ENCODE measurements at places on chromosomes 3 and 15.

- DNase-seq = no peak
These were observed 127.4 kb upstream of the MLF1 start for GRCh38 chr3:158443632-158444031.

DNA sequence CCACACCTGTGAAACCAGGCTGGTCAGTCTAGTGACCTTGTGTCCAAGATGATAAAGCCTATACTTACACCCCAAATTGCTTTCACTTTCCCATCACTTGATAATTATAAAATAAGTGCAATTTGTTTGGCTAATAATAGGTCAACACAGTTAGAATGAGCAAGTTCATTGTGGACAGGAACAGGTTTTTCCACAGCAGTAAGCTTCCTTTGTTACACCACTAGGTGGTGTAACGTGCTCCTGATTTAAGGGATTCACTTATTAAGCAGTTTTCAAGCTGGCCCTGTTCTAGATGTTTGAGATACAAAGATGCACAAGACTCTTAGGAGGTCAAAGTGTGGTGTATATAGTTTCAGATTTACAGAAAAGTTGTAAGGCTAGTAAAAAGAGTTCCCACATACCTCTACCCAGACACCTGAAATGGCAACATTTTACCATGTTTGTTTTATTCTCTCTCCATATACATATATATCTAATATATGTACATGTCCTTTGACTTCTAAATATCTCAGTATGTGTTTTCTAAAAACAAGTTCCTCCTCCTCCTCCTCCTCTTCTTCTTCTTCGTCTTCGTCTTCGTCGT is 6.8 kb upstream of the MFSD1 start:
- DNase-seq = peak; percentile 56

GRCh38 chr15:72231833-72232478 is 966 bp upstream of the PKM start:
- DNase-seq = peak; percentile 61

DNA sequence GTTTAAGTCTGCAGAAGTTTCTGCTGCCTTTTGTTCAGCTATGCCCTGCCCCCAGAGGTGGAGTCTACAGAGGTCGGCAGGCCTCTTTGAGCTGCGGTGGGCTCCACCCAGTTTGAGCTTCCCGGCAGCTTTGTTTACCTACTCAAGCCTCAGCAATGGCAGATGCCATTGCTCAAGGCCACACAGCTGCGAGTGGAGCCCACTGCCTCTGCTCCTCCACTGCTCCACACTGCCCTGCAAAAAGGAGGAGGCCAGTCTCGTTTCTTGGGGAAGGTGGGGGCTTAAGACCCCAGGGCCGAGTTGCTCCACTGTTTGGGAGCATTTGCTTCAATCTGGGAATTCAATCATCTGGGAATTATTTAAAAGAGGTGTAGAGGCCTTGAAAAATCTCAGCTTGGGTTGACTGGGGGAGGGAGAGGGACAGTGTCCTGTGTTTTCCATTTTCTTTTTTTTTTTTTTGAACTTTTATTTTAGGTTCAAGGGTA is 144.6 kb upstream of the MEF2A start:
- no peak for DNase-seq

DNA sequence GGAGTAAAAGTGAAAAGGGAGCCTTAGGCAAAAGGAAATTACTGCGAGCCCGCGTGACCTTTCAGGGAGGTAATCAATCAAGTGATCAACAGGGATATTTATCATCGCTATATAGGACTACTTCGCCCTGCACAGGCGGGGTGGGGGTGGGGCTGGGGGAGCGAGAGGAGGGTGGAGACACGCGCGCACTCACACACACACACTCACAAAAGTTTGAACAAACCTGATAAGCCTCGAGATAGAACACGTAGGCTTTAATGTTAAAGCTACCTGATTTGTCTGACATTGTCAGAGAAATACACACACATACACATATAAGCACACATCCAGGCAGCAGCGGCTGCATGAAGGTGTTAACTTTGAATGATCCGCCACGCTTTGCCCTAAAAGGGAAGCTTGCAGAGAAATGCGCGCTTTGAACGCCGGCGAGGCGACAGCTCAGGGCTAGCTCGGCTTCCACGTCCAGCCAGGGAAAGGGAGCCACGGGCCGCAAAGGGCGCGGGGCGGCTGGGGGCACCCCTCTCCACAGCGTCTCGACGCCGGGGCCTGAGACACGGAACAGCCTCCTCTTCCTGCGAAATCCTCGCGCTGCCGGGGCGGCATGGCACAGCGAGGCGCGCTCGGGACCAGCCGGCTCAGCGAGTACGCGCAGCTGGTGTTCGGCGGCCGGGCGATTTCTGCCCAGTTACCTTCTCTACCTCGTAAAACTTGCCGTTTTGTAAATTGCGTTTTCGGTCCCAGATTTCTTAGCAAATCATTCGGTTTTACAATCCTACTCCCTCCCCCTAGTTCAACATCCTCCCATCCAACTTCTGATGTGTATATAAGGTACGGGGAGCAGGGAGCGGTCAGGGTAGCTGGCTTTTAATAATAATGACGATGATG is 4.8 kb upstream of the MECOM start:
- DNase-seq = peak; percentile 30

DNA sequence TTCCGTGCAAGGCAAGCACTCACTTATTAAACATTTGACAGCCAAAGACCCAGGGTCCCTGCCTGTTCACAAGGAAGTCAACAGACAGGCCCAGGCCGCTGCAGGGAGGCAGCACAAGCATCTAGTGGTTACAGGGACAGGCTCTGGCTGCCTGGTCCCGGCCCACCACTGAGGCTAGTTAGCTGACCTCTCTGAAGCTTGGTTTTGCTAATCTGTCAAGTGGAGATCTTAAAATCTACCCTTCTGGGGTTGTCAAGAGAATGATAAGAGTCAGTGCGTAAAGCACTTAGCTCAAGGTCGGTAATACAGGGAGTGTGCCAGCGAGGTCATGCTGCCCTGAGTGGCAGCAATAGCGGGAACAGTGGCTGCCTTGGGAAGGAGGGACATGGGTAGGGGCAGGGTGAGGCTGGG is 6.0 kb downstream of the GNB5 start:
- no peak for DNase-seq

GRCh38 chr3:31249545-31249944 is 283.2 kb upstream of the STT3B start:
- no peak for DNase-seq

GRCh38 chr15:40302981-40303380 is 4.8 kb downstream of the PLCB2 start:
- no peak for DNase-seq

GRCh38 chr3:105367063-105367405 is 325 bp downstream of the ALCAM start:
- DNase-seq = no peak

GRCh38 chr15:67174446-67174845 is 80.0 kb downstream of the AAGAB start:
- DNase-seq = no peak

GRCh38 chr3:42511736-42512135 is 9.3 kb downstream of the VIPR1 start:
- DNase-seq = no peak

GRCh38 chr3:104908761-104909160 is 457.9 kb upstream of the ALCAM start:
- DNase-seq = no peak

DNA sequence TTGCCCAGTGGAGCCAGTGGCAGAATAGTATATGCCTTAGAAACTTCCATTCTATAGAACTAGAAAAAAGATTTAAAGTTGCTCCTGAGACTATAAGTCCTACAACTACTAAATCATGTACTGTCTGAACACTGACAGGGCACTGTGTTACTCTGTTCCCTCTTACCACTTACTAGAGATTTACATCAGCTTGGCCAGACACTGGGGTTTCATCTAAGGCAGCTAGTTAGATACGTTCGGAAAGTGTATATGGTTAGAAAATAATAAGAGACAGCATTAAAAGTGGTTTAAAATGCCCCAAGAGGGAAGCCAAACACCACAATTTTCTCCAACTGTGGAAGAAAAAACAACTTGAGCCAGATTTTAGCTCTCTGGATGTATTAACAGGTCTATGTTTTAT is 97.1 kb downstream of the FBN1 start:
- no peak for DNase-seq

DNA sequence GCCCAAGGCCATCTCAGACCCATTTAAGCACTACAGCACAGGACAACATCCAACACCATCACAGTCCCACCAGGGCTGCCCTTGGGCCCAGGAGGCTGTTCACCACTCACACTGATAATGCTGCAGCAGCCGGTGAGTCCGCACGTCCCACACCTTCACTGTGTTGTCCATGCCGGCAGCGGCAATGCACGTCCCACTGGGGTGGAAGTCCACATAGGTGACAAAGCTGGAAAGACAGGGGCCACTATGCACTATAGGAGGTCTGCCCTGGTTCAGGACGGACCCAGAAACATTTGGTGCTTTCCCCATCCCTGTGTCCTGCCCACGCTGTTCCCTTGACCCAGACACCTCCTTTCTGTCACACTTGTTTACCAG is 8.5 kb downstream of the POC1A start:
- DNase-seq = no peak

GRCh38 chr3:141218926-141219325 is 12.7 kb upstream of the PXYLP1 start:
- DNase-seq = no peak

DNA sequence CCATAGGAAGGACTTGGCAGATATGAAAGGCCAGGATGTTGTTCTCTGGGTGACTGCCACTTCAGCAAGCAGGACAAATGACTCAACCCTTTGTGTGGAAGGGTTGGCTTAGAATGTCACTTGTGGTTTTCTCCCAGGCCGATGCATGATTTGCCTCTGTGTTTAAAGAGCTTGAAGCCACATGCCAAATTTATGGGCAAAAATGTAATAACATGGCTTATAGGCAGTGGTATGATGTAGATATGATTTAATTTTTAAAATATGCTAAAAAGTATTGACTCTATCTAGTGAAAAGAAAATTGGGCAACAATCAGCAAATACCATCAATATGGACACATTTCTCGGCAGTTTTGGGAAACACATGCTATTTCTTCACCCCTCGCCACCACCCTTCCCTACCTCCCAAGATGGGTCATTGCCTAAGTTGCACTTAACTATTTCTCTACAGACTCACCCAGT is 114.6 kb downstream of the CYP19A1 start:
- DNase-seq = peak; percentile 72

GRCh38 chr15:40769274-40770146 is at the start of gene C15orf62:
Gene C15orf62, plus strand, starts transcription at chr15:40769980. Its CDS starts 516 bp downstream, at chr15:40770496.
- DNase-seq = peak; percentile 35

- peak; percentile 33 for DNase-seq
These were observed 30.9 kb downstream of the ITPR1 start for GRCh38 chr3:4523710-4524698.

DNA sequence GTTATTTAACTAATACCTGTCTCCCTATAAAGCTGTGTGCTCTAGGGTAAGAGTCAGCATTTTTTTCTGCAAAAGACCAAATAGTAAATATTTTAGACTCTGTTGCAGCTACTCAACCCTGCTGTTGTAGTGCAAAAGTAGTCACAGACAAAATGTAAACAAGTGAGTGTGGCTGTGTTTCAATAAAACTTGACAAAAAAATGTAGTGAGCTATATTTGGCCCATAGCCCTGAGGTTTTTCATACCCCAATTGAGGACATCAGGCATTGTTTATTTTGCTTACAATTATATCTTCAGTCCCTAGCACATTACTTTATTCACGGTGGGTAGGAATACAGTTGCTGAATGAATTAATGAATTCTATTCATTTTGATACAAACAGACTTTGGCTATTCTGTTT is 58.7 kb upstream of the TBC1D5 start:
- DNase-seq = no peak

DNA sequence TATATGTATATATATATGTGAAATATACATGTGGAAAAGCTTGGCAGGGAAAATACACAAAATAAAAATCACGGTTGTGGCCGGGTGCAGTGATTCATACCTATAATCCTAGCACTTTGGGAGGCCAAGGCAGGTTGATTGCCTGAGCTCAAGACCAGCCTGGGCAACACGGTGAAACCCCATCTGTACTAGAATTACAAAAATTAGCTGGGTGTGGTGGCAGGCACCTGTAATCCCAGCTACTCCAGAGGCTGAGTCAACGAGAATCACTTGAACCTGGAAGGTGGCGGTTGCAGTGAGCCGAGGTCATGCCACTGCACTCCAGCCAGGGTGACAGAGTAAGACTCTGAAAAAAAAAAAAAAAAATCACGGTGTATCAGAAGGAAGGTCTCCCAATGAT is 20.8 kb upstream of the ARHGEF3 start:
- DNase-seq = no peak

DNA sequence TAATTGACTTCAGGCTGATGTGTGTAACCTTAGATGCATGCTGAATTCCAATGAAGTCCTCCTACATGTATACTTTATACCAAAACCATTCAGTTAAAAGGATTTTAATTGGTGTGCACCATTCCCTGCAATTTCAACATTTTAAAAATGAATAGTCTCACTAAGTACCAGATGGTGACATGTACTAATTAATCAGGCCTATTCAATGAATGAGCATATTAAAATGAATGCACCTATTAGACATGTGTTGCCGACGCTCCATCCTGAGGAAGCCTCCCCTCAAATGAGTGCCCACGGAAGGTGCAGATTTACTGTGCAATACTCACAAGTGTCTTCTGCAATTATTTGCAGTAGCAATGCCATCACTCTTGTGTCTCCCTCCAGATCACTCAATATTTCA is 124.7 kb upstream of the TSPAN3 start:
- no peak for DNase-seq

GRCh38 chr3:124588036-124588435 is 142.2 kb upstream of the UMPS start:
- no peak for DNase-seq

DNA sequence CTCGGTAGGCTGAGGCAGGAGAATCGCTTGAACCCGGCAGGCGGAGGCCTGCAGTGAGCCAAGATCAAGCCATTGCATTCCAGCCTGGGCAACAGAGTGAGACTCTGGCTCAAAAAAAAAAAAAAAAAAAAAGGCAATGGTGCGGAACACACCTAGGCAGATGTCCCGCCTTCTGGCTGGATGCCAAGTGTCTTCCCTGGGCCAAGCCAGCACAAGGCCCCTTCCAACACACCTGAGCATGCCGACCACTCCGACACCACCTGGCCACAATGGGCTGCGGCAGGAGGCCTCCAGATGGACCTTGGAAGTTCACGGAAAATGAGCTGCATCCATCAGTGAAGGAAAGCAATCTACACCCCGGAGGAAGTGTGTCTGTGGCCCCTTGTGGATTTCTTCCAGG is 19.0 kb downstream of the NUP210 start:
- no peak for DNase-seq

- no peak for DNase-seq
These were observed 645.4 kb downstream of the ZBBX start for GRCh38 chr3:166734734-166735133.

DNA sequence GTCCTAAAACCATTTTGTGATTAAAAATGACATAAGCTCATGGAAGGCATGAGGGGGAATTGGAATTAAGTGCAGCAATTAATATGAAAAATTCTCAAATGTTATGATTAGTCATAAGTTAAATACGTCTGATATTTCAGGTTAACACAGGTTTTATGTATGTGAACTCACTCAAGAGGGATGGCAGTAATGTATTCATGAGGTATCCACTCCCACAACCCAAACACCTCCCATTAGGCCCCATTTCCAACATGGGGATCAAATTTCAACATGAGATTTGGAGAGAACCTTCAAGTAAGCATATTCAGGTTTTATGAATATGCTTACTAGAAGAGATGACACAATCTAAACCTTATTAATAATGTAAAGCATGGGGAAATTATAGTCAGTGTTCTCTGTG is 41.6 kb upstream of the IL20RB start:
- no peak for DNase-seq
